ENCODE measurements at places on chromosomes 2 and 18. TPM values are rescaled to one million over a fixed set of nuclear protein-coding genes. Genes with fewer than 3 reads are reported as not detected.
A peak's percentile ranks its signal among the peaks of the same experiment; 100 is the strongest.

DNA sequence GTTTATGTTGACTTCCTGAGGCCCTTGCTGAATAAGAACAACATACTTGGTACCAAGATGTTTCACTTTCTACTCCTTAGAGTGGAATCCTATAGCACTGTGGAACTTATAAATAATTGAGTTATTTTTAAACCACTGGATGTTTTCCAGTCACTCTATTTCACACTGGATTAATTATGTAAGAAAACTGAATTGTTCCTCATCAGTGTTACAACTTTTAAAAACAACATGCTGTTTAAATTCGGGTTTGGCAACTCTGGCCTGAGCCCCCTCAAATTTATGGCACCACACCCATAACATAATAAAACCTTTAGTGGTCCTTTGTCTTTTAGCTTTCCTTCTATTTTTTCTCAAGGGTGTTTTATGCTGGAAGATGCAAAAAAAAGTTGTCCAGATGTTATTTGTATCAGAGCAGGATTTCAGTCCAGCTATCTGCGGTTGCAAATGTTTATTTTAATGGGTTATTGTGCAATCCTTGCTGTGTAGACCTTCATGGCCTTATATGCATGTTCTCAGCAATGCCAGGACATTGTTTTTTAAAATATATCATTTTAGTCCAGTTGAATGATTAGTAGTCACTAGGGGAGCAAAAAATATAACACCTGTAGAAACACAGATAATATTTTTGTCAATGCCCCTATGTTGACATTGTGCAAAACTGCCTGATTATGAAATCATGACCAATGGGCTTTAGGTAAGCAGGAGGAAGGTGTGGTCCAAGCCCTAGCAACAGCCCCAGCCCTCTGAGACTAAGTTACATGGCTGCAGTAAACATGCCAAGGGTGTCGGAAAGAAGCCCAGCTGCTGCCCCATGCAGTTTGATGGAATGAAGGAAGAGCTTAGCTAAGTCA is 638.0 kb upstream of the ZEB2 start:
- DNase-seq = peak; percentile 59

The EGR4 gene
- total RNA-seq = not detected

- DNase-seq = no peak
These were observed 3.2 kb upstream of the SH3RF3 start for GRCh38 chr2:109125593-109126500.

DNA sequence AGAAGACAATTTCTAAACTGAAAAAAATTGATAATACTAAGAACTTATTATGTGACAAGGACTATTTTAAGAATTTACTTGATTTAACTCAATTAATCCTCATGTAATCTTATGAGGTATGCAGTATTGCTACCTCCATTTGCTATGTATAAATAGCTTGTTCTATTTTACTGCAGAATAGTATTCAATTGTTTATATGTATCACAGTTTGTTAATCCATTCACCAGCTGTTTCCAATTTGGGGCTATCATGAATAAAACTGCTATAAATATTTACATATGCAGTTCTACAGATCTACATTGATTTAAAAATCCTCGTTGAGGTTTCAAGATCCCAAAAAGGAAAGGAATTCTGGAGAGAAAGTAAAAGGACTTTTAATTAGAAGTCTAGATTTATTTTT is 54.8 kb upstream of the DOCK10 start:
- DNase-seq = no peak

- DNase-seq = no peak
These were observed 93.3 kb downstream of the ALPK2 start for GRCh38 chr18:58535340-58536201.

GRCh38 chr2:83874712-83875430 is 584.2 kb downstream of the SUCLG1 start:
- no peak for DNase-seq

GRCh38 chr2:98372121-98372520 is 25.9 kb downstream of the CNGA3 start:
- no peak for DNase-seq

GRCh38 chr2:241413929-241414580 is 58.0 kb downstream of the FARP2 start:
- no peak for DNase-seq

GRCh38 chr2:239407112-239407511 is 6.3 kb upstream of the HDAC4 start:
- DNase-seq = no peak

- DNase-seq = no peak
These were observed 165.8 kb downstream of the RPIA start for GRCh38 chr2:88857274-88857741.

- no peak for DNase-seq
These were observed 34.4 kb upstream of the RPL37A start for GRCh38 chr2:216464104-216464720.

All from lower lobe of right lung (tissue), 2 donors.